ENCODE measurements at places on chromosomes 7 and 10. TPM values are rescaled to one million over a fixed set of nuclear protein-coding genes. Genes with fewer than 3 reads are reported as not detected.

The HOXA11 gene
- polyA plus RNA-seq: 37.0 TPM

DNA sequence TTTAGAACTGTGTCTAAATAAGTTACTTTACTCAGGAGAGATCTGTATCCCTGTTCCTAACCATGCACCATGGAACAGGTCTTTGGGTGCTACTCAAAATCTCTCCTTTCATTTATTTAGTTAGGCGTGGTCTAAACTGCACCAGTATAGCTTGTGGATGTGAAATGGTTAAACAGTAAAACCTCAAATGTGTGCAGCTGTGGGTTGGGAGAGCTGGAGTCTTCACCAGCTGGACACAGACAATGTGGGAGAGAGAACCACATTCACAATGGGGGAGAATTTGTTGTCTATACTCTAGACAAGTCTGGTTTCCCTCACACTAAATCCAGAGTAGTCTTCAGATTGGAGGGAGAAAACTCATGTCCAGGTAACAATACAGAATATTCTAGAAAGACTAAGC is 31.2 kb upstream of the IKZF1 start:
- no peak for DNase-seq

DNA sequence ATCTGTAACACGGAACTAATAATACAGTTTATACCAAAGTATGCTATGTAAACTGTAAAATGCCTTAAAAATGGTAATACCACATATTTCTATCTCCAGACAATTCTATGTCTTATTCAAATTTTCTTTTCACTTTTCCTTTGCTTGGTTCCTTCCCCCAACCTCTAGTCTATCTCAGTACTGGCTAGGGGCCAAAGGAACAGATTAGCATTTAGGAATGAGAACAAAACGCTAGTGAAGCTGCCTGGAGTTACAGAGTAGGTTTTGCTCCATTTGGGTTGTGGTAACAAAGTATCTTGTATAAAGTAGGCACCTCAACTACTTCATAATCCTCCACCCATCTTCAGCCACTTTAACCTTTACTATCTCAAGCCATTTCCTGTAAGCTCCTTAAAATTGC is 94.1 kb downstream of the HBP1 start:
- DNase-seq: no peak

The LAMB1 gene
- polyA plus RNA-seq: 622 TPM

DNA sequence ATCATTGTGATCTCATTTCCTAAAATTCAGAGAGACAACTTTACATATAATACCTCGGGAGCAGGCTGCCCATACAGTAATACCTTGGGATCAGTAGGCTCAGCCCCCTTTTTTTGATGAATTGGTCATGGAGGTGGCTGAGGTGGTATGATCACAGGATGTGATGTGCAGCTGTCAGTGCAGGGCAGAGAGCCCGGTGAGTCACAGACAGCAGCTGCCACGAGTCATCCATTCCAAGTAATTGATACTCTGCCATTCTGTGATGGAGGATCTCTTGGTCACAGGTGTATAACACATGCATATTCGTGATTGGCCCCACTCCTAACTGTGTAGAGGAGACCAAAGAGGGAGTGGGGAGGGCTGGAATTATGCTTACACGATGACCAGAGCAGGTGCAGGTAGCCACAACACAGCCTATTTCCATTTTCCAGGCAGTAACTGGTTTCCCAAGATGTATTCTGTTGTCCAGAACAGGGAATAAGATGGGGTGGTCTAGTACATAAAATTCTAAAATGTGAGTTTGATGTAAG is 14.1 kb downstream of the NRCAM start:
- DNase-seq: no peak

The CABCOCO1 gene
- polyA plus RNA-seq: 2.6 TPM

GRCh38 chr7:136066304-136067143 is 89.4 kb upstream of the MTPN start:
- no peak for DNase-seq

- DNase-seq: no peak
Measured at GRCh38 chr10:118926441-118926840, 103.1 kb upstream of the NANOS1 start.

GRCh38 chr10:77505431-77506334 is 131.9 kb downstream of the KCNMA1 start:
- DNase-seq: no peak

GRCh38 chr7:45652630-45653029 is 78.5 kb downstream of the ADCY1 start:
- no peak for DNase-seq

The SEMA3A gene
- polyA plus RNA-seq: 15.6 TPM
